Activated T-helper 1 cell treated with anti-CD3 and anti-CD28 coated beads, Interleukin-2, amount 50 U/mL, for 16 hours (primary cell): ENCODE measurements at places on chromosomes 5 and 9.

DNA sequence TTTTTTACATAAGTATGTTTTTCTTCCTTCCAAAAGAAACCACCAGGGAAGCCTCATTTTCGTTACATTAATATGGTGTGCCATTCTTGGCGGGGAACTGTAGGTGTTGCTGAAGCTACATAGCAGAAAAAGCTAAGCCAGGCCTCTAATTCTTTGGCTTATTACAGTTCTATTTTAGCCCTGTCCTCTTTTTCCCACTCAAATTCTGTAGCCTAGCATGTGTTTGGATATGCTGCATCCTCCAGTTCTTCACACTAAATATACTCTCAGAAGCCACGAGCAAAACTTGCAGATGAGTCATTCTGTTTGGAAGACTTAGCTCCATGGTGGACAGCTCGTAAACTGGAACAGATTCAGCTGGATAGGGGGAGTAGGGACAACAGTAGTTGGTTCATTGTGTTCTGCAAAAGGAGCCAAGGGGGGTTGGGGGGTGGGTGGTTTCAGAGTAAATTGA, 369.4 kb downstream of the TMEM161B start:
- DNase-seq, result no peak

- no peak for DNase-seq
Observed at GRCh38 chr5:115857626-115858349, 16.1 kb downstream of the AP3S1 start.

DNA sequence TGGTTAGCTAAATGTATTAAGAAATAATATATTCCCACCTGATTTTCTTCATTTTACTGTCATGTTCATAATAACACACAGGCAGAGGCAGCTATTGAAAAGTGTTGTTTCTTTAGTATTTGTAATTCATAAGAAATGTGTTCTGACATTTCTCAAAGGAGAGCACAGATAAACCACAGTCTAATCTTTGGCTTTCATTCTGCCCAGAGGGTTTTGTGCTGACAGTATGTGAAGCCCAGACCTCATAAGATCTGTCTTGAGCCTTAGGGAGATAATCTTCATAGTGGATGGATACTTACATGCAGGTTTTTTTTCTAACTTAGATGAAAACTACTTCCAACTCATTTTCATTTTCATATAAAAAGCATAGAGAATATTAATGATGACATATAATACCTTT, 206.1 kb downstream of the CHSY3 start:
- DNase-seq, result no peak

DNA sequence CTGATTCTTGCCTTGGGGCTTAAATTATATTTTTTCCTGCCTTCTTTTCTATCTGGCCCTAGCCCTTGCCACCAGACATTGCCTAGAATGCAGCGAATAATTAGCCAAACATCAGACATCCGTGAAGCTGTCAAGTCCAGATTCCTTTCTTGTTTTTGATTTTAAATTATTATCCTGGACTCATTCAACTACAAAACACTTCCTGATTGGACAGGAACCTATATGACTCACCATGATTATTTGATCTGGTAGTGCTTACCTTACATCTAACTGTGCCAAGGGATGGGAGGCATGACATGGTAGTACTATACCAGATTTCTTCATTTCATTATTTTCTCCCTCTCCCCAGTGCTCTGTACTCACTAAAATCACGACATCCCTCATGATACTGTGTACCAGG, 829.6 kb downstream of the TLR4 start:
- DNase-seq, result no peak

- DNase-seq, result no peak
Observed at GRCh38 chr5:74647096-74647495, 6.6 kb upstream of the ENC1 start.

- DNase-seq, result no peak
Observed at GRCh38 chr9:75130172-75130571, 41.9 kb downstream of the OSTF1 start.

GRCh38 chr9:1443450-1443849, 393.3 kb downstream of the DMRT2 start:
- no peak for DNase-seq

DNA sequence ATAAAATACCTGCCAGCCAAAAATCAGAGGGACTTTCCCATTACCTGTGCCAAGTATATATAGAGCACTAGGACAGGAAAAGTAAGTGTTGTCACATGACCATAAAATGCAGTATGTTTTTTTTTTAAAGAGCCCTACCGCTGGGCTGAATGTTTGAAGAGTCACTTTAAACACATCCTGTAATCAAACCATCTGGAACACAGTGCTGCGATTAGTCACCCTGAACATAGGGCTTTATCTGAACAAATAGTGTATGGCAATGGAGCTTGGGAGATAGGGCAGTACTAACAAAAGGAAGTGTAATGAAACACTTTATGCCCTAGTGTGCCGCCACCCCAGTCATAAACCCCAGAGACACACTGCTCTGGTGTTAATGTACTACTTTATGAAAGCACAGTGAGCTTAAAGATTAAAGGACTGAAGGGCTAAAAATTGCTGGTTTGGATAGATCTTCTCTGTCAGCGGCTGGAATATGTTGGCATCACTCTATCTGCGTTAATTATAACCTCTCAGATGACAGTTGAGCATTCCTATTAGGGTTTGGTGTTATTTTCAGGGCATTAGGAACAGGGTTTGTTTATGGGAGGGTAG, 90.4 kb downstream of the ZNF608 start:
- no peak for DNase-seq

DNA sequence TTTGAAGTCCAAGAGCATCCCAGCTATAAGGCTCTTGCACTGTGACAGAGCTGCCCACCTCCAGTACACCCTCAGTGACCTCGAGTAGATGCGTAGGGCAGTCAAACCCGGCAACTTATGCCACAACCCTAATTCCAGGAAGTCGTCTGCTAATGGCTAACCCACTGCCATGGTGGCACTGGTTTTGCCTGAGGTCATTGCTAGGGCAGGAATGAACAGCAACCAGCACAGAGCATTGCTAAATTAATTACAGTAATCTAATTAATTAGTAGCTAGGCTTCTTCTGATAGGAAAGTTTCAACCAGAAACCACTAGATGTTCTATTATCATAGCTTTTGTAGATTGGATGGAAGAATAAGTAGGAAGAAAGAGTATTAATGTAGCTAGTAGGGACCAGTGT, 122.8 kb downstream of the DPYSL3 start:
- no peak for DNase-seq

DNA sequence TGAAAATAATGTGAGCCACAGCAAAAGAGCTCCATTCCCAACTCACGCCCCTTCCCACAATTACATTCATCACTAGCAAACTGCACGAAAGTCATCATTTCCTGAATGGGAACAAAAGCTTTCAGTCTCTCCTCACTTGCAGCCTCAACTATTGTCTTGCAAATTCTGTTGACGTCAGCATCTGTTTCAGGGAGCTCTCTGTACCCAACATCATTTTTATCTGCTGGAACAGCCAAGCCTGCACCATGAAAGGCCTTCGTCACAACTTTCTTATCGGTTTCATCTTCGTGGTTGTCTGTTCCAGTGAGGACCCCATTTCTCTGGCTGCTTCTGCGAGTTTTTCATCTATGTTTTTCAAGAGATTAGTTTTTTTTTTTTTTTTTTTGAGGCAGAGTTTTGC, 14.3 kb upstream of the RNF130 start:
- DNase-seq, result no peak

- DNase-seq, result no peak
Observed at GRCh38 chr9:35342221-35342958, 147.5 kb upstream of the RUSC2 start.

DNA sequence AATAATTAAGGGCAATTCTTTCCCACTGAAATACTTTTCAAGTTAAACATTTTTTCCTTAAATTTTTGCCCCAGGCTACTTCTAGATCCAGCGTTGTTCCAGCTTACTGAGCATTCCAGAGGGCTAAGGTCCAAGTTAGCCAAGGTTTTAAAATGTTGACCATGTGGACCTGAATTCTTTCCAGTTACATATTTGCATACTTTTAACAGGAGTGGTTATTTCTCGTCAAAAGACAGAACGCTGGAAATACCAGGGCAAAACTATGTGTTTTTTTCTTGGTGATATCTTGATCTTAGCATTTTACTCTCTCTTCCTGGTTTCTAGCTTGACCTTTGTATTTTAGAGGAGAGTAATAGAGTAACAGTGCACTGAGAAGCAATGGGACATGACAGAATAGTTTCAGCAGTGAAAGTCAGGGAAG, 32.8 kb downstream of the TMC1 start:
- DNase-seq, result no peak

DNA sequence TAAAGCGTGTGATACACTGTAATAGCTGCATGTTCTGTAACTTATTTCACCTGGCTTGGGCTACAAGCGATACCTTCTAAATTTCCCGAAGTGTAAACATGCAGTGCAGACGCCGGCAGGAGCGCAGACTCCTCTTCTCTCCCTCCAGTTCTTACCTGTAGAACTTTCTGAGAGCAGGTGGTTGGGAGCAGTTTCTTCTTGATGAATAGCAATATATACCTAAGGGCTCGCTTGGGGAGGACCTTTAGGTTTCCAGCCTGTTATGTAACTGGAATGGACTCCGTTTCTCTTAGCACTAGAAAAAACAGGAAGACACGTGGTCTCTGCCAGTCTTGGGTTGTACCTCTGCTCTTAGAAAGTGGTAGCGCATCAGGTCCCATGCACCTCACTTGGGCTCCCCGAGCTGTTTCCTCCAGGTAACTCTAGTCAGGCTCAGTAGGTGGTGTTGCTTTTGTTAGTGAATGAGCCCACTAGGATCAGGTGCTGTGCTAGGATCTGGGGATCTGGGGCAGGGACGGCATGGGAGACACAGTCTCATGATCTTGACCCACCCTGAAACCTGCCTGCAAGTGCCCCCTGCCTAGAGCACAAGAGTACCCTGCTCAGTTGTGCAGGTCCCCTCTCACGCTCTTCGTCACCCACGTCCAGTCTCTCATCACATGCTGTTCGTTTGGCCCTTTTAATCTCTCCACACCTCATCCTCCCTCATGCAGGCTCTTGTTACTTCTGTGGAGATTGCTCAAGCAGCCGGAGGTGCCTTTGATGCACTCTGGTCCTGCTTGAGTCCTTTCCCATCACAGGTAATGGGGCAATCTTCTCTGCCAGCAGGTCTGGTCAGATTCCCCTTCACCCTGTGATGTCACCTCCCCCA, 2.8 kb downstream of the TENT4A start:
- no peak for DNase-seq

DNA sequence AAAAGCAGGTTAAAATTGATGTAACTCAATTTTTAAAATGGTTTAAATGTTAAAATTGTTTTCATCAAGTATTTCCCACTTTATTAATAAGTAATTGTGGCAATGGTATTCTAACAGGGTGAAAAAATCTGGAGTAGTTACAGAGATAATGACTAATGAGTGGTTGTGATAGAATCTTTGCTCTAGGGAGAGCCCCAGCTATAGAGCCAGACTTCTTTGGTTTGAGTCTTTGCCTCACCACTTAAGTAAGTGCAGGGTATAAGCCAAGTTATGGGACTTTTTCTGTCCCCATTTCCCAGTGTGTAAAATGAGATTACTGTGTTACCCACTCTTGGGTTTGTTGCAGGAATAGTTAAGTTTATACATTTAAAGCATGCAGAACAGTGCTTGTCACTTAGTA, 158.1 kb downstream of the FER start:
- no peak for DNase-seq

GRCh38 chr5:176944268-176944667, 45.1 kb upstream of the HK3 start:
- DNase-seq, result no peak

- DNase-seq, result no peak
Observed at GRCh38 chr9:114034196-114034595, 43.9 kb downstream of the AMBP start.

DNA sequence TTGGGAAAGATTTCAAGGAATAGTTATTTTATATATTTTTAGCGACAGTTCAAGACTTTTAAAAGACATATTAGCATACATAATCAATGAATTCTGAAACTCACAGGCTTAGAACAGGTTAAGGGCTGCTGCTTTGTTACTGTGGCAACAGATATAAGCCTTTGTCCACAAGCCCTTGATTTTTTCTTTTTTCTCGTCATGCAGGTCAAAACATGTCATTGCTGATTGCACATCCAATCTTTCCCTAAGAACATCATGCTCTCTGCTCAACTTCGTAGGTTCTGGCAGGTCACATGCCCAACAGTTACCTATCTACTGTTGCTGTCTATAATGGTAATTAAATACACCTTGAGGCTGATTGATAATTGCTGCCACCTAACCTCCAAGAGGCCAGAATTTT, 172.5 kb upstream of the PTPRD start:
- DNase-seq, result no peak

DNA sequence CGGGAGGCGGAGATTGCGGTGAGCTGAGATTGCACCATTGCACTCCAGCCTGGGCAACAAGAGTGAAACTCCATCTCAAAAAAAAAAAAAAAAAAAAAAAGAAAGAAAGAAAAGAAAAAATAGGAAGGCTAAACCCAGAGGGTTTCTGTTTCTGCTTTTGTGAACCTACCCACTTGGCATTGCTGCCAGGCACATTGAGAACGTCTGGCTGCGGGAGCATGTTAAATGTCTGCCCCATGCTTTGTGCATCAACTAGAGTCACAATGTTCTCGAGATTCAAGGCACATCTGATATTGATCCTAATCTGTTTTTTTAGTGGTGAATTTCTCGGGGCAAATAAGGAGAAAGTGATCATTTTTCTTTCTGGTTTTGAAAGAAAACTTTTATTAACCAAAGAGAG, 2.8 kb downstream of the SLC25A25 start:
- DNase-seq, result no peak

GRCh38 chr9:79377339-79377855, 194.4 kb upstream of the TLE4 start:
- no peak for DNase-seq

DNA sequence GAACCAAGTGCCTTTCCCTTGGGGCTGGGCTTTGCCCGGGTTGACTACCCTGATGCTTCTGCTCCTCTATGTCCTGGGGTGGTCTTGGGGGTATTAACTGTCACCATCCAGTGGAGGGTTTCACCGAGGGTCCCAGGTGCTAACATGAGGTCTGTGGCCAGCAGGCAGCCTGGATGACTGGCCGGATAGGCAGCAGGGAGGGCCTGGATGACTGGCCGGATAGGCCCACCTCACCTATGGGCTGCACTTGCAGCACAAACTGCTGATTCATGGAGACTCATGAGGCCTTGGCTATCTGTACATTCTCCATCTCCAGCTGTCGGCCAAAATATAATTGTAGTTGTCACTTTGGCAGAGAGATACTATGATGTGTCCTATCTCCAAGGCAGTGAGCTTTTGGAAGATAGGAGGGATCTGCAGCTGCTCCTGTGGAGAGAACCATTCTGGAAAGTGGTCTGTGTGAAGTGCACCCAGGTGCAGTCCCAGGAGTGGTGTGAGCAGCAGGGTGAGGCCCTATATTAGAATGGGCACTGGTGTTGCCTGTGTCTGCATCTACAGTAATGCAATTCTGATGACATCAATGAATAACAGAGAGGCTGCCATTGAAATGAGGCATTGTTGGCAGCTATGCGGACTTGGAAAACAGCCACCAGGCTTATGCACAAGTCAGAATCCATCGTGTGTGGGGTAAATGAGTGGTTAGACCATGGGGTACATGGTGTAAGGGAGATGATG, 26.3 kb upstream of the CDKN2AIPNL start:
- DNase-seq, result no peak

- DNase-seq, result no peak
Observed at GRCh38 chr5:175867587-175868347, 3.6 kb upstream of the CPLX2 start.
